ENCODE measurements at places on chromosomes 5 and 9. TPM values are rescaled to one million over a fixed set of nuclear protein-coding genes. Genes with fewer than 3 reads are reported as not detected.

DNA sequence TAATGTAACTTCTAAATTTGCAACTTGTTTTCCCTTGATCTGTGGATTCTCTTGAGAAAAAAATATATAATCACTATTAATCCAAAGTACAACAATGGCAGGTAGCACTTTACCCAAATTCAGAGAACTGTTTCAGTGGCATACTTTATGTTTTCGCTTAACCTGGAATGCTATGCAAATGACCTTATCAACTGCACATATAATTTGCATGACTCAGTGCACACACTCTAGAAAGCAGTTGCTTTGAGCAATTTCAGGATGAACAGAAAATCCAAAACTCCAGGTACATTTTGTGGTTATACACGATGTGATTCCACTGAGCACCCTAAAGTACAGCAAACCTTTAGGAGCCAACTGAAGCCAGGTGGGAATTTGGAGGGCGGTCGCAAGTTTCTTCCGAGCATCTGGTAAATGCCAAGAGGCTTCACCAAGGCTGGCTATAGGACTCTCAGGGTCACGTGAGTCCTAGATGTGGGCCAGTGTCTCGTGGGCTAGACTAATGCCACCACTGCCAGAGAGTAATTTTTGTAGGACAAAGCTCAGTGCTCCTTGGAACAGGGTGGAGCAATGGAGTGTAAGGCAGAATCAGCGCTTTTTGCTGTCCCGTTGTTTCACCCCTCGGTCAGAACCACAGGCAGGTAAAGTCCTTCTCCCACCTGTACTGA, 37.3 kb downstream of the DMGDH start:
- no peak for DNase-seq

The TTC39B gene
- 4.8 TPM for total RNA-seq

DNA sequence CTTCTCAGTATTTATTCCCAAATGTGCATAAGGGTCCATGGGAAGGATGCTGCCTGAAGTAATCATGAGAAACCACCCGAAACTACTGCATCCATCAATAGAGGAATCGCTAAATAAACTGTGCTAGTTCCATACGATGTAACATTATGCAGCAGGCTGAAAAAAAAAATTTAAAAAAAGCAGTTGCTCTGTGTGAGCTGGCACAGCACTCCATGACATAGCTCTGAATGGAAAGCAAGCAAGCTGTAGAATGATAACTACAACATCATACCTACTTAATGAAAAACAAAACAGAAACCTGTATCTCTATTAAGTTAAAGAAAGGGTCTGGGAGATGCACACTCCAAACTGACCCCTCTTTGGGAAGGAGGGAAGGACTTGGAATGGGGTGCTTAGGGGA, 49.3 kb downstream of the SHB start:
- DNase-seq, result no peak

The C5 gene
- total RNA-seq, result 2.4 TPM

DNA sequence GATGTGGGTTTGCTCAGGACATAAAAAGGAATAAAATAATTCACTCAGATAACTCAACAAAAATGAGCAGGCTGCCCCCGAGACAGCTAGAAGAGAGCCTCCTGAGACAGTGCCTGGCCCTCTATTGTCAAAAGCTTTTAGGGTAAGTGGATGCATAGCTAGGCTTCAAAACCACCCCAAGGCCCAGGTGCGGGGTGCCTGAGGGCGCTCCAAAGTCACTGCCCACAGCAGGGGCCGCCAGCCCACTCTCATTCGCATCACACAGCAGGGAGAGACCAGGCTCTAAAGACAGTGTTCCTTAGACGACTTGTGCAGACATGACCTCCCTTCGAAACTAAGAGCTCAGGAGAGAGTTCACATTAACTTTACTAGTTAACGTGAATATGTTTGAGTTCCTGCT, 271.5 kb downstream of the FSTL4 start:
- DNase-seq, result no peak

DNA sequence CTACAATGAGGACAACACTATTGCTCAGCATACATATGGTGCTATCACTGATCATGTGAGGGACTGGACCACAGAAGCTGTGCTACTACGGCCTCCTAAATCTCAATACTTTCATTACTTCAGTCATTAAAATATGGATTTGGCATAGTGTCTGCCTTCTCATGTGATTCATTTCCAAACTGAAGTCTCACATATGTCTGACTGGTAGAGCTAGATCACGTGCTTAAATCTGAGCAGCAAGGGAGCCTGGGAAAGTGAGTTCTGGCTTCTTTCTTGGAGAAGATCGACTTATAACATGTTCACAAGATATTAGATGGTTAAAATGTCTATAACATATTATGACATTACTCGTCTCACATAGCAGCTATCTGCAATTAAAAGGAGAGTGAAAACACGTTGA, 8.3 kb downstream of the KIF4B start:
- no peak for DNase-seq

DNA sequence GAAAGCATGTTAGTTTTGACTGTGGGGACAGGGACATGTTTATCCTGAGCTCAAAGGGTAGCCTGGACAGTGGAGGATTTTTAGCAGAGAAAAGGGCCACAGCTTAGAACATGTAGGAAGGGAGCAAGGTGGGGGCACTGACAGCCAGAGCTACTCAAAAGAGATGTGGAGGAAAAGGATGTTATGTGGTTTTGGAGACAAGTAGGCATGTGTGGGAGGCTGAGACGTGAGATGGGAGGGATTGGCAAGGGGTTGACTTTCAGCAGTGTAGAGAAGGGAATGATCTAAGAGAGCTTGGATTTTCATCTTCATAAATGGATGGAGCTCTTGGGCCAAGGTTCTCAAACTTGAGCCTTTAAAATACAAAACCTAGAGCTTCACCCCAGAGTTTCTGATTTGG, 24.0 kb downstream of the SYK start:
- no peak for DNase-seq

GRCh38 chr9:130330202-130330862, 64.8 kb downstream of the HMCN2 start:
- DNase-seq, result no peak

DNA sequence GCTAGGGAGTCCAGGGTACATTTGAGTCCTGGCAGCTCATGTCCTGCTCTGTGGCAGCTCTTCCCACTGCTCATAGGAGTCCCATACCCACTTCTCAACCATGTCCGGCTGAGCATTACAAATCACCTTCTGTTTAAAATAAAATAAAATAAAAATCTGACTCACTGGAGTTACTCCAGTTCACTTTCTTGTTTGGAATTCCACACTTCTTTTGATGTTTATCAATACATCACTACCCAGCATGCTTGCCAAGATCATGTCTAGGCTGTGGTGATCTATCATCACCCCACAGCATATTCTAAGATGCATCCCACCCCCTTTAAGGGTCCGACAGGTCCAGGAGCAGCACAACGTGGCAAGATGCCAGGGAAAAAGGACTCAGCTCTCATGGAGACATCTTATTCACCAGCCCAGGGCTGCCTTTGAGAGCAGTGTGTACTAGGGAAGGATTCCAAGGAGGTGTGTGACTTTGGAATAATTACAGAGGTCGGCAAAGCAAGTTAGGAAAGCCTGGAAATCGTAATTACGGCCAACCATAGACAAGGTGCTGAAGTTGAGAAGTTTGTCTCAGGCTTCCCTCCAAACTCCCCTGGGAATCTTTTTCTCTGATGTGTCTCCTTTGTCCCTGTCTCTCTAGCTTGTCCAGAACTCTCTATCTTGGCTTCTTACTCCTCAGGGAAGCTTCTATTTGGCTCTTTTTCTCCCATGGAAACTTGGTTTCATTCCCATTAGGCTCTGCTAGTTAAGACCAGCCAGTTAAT, 111.4 kb upstream of the SLC1A3 start:
- DNase-seq, result no peak

DNA sequence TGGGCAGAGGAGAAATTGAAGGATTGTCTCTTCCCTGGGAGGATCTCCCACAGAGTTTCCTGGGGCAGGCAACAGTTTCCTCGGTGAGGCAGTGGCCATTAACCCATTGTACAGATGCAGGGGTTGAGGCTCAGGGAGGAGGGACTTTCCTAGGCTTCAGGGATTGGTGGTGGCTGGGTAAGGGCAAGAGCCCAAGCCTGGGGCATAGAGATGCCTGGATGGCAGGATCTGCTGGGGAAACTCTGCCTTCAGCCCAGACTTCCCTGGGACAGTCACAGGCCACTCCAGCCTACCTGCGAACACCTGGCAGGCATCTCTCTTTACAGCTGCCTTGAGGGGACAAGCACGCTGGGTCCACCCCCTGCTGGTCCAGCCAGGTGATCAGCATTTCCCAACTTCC, 3.6 kb upstream of the CSF2 start:
- DNase-seq, result no peak

The IRX2 gene
- 1.0 TPM for total RNA-seq

The OLFM1 gene
- total RNA-seq, result 25.5 TPM

- no peak for DNase-seq
These were observed 58.0 kb downstream of the DOCK2 start for GRCh38 chr5:169695025-169695625.

The LAMC3 gene
- total RNA-seq, result 1.1 TPM

The TAS2R1 gene
- not detected for total RNA-seq
